ENCODE measurements at places on chromosomes 5 and 9.

DNA sequence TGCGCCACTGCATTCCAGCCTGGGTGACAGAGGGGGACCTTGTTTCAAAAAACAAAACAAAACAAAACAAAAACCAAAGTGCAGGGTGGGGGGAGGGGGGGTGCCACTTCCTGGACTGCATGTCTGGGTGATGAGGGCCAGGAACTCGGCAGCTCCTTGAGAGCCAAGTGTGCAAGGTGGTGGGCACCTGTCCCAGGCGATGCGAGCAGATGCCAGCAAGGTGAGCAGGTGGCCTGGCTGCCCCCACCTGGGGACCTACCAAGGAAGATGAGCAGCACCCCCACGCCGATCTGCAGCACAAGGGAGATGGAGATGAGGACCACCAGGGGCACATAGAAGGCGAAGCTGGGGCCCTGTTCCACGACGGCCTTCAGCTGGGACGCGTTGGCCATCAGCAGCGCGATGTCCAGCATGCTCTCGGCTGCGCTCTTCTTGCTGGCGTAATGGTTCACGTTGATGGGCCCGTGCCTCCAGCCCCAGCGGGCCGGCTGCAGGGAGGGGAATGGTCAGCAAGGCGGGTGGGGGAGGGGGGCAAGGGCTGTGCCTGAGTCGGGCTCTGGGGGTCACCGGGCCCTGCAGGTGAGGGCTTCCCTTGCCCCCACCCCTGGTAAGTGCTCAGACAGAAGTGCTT is 7.8 kb downstream of the NINJ1 start:
- peak; percentile 15 for DNase-seq

GRCh38 chr5:147557876-147558745 is 48.2 kb upstream of the DPYSL3 start:
- DNase-seq = no peak

- DNase-seq = no peak
These were observed 80.2 kb upstream of the ZNF169 start for GRCh38 chr9:94178927-94179326.

DNA sequence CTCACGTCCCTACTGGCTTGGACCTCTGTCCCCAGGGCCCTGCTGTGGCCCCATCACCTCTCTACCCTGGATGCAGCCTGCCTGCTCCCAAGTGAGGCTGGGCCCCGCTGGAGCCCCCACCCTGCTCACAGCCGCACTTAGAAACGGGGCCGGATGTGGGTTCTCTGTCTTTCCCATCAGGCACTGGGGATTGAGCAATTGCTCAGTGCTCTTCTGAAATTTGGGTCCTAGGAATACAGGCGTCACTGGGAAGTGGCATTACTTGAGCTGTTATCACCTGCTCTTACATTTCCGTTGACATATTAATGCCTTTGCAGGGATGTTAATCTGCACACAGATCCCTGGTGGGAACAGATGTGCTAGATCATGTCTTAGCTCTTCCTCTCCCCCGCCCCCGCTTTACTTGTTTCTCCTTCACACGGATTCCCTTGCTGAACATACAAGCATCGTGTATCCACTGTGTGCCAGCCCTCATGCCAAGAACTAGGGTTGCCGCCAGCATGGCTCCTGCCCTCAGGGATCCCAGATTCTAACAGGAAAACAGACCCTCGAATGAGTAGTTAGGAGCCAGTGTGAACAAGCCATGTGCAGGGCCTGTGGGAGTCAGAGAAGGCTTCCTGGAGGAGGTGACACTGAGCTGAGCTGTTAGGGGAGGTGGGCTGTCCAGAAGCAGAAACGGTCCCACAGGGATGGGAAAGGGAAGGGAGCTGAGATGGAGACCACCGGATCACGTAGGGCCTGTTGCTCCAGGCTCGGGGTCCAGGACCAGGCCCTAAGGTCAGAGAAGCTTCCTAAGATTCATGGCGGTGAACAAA is 65.1 kb downstream of the NEK6 start:
- no peak for DNase-seq

- DNase-seq = no peak
These were observed 12.6 kb upstream of the SETD9 start for GRCh38 chr5:56896763-56897162.

GRCh38 chr9:113601656-113602055 is 138.1 kb downstream of the RGS3 start:
- no peak for DNase-seq

DNA sequence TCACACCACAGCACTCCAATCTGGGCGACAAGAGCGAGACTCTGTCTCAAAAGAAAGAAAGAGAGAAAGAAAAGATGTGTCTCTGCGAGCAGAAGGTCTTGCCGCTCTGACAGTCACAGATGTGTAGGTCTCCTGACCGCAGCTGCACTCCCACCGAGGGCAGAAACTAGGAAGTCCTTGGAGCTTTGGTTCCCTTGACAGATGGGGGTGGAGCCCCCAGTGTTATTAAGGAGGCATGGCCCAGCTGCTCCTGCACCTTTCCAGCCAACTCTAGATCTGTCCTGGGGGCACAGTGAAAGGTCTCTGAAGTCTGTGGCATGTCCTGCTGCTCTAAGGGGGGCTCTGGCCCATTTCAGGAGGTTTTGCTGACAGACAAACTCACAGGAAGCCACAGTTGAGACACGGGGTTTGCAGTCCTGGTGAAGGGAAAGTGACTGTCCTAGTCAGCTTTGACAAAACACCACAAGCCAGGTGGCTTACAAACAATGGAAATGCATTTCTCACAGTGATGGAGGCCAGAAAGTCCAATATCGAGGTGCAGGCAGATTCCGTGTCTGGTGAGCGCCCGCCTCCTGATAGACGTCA is 9.0 kb upstream of the DIPK1B start:
- no peak for DNase-seq

DNA sequence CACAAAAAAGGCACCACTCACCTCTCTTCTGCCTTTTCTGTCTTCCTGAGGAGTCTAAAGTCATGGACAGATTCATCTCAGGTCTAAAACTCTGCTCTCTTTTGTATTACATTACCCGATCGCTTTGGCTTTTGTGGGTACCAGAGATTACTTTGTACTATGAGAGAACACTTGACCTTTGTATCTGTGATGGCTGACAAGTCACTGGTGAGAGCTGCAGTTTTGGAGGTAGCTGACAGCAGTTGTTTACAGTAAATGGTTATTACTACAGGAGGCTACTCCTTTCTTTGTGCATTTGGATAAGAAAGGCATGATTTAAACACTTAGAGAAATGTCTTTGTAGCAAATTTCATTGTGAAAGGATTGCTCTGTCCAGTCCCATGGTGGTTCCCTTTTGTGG is 307.3 kb downstream of the FBXL17 start:
- no peak for DNase-seq
